Activated T-helper 1 cell treated with anti-CD3 and anti-CD28 coated beads, Interleukin-12 subunit alpha, Interleukin-12 subunit beta, Interleukin-2, Interleukin-4 antibody, amounts not matched to agents 30 ng/mL and 10 ng/mL and 1 ng/mL, durations not matched to agents 14 hours and 24 hours and 36 hours (primary cell): ENCODE measurements at places on chromosomes 5 and 9. TPM values are rescaled to one million over a fixed set of nuclear protein-coding genes. Genes with fewer than 3 reads are reported as not detected.

The IL3 gene
- 94.6 and 98.5 TPM in 2 replicates for total RNA-seq

GRCh38 chr9:115364991-115365390, 247.0 kb upstream of the TNC start:
- H3K4me3 ChIP-seq, result no peak overlapping the region
- H3K4me1 ChIP-seq, result no peaks in the 10 kb centered on the region
- peaks cover 4% of the 10 kb centered on the region for H3K27me3 ChIP-seq
- H3K27ac ChIP-seq, result no peak overlapping the region

The AJM1 gene
- total RNA-seq, result 5.1 and 5.8 TPM in 2 replicates

- no peak overlapping the region for H3K27ac ChIP-seq
- H3K27me3 ChIP-seq, result peaks cover 4% of the 10 kb centered on the region
- no peaks in the 10 kb centered on the region for H3K4me1 ChIP-seq
- no peaks in the 10 kb centered on the region for H3K36me3 ChIP-seq
- no peak overlapping the region for H3K4me3 ChIP-seq
- no peak for DNase-seq
These were observed 238.5 kb upstream of the SMARCA2 start for GRCh38 chr9:1776668-1777067.
